Large intestine (tissue), 12 donors: ENCODE measurements at places on chromosomes 12 and 14. TPM values are rescaled to one million over a fixed set of nuclear protein-coding genes. Genes with fewer than 3 reads are reported as not detected.

ALDH1L2 gene
- polyA plus RNA-seq = 1.6 TPM

ANKRD13A gene
- 29.3 TPM for polyA plus RNA-seq

SIX6 gene
- not detected for polyA plus RNA-seq

DNA sequence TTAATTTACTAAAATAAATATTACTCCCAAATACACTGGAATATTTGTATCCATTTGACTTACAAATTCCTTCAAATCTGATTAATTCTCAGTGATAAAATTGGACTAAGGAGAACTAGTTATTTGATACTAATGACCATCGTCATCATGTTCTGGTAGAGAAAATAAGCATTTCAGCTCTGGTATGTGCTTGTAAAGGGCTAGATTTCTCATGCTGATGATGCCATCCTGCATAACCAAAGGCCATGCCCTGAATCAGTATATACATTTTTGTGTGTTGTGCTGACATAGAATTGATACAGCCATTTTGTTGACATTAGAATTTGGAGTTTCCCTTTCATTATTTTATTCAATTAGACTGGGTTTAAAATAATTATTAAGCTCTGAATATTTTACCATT is 148.9 kb downstream of the PCNX1 start:
- H3K4me1 ChIP-seq = no peaks in the 10 kb centered on the region
- peaks cover 51% of the 10 kb centered on the region for H3K36me3 ChIP-seq
- H3K4me3 ChIP-seq = no peak overlapping the region
- no peaks in the 10 kb centered on the region for H3K27me3 ChIP-seq

DNA sequence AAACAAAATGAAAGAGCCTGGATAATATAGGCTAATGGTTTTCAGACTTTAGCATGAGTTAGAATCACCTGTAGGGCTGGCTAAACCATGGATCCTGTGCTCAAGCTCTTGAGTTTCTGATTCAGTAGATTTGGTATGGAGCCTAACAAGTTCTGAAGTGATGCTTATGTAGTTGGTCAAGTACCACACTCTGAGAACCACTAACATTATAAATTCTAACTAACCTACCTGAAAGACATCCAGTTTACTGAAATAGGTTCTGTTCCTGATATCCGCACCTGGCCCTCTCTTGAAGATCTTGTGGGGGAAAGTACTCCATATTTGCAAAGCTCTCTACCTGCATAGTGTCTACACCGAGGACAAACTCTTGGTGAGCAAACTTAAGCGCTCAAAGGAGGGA is 59.4 kb upstream of the VSX2 start:
- H3K36me3 ChIP-seq = no peaks in the 10 kb centered on the region
- H3K27me3 ChIP-seq = no peaks in the 10 kb centered on the region
- H3K27ac ChIP-seq = no peak overlapping the region
- H3K4me3 ChIP-seq = no peak overlapping the region
- H3K4me1 ChIP-seq = no peaks in the 10 kb centered on the region
- no peak for DNase-seq

GRCh38 chr12:106910202-106910601 is 45.5 kb upstream of the TMEM263 start:
- H3K4me3 ChIP-seq = no peak overlapping the region
- no peaks in the 10 kb centered on the region for H3K27me3 ChIP-seq
- H3K27ac ChIP-seq = no peak overlapping the region
- H3K36me3 ChIP-seq = no peaks in the 10 kb centered on the region
- DNase-seq = no peak
